CD8-positive, alpha-beta memory T cell (primary cell): ENCODE measurements at places on chromosomes 6 and 20. TPM values are rescaled to one million over a fixed set of nuclear protein-coding genes. Genes with fewer than 3 reads are reported as not detected.
A peak's percentile ranks its signal among the peaks of the same experiment; 100 is the strongest.

- no peaks in the 10 kb centered on the region for H3K27me3 ChIP-seq
- peak overlapping the region; percentile 78 for H3K27ac ChIP-seq
- H3K36me3 ChIP-seq, result peaks cover 11% of the 10 kb centered on the region
- peak overlapping the region; percentile 69 for H3K4me3 ChIP-seq
- no peak for DNase-seq
Measured at GRCh38 chr20:57388953-57389694, 2.1 kb upstream of the RBM38 start.

- no peaks in the 10 kb centered on the region for H3K36me3 ChIP-seq
- no peak overlapping the region for H3K4me3 ChIP-seq
Measured at GRCh38 chr6:156348424-156348823, 428.8 kb upstream of the ARID1B start.

- H3K4me3 ChIP-seq, result no peak overlapping the region
- H3K27ac ChIP-seq, result no peak overlapping the region
- DNase-seq, result no peak
- H3K4me1 ChIP-seq, result no peaks in the 10 kb centered on the region
Measured at GRCh38 chr6:89139509-89140346, 6.1 kb upstream of the PM20D2 start.

PRR18 gene
- 0.07 TPM for total RNA-seq

DNA sequence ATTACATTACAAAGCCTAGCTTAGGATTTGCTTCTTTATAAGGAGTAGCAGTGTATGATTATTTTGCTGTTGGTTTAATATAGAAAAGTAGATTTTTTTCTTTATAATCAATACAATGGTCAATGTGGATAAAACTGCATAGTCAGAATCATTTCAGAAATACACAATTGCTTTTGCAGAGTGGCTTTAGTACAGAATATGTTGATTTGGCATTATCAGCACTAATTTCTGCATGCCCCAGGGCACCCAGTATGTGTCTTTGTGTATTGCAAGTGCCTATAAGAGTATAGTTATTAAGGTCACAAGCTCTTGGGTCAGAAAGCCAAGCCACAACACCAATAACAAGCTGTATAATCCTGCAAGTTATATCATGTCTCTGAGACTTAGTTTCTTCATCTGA lies 258.4 kb downstream of the PLCB1 start:
- DNase-seq, result no peak
- H3K36me3 ChIP-seq, result no peaks in the 10 kb centered on the region
- H3K4me1 ChIP-seq, result no peaks in the 10 kb centered on the region
- H3K27ac ChIP-seq, result no peak overlapping the region

DNA sequence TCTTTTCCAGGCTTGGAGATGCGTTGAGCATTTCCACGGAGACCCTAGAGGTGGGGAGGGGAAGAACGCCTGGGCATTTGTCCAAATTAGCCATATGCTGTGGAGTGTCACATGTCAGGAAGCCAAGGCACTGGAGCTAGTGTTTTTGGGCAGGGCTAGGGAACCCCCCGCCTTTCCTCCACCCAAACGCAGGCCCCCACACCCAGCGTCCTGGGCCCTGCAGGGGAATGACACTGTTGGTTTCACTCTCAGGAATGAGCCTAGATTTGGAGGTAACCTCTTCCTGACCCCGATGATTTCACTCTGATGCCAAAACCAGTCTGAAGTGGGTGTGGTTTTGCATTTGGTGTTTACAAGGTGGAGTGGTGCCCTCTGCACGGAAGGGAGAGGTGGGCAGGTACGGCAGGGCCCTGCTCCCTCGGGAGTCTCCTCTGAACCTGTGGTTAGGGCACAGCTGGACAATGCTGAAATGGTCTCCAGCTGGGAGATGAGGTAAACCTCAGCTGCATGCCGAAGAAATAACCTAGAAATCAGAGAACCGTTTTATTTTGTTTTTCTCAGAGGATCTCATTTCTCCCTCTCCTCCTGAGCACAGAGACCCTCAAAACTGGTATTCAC lies 29.5 kb downstream of the MTHFD1L start:
- no peak for DNase-seq
- H3K27ac ChIP-seq, result no peak overlapping the region
- H3K27me3 ChIP-seq, result no peaks in the 10 kb centered on the region
- no peak overlapping the region for H3K4me3 ChIP-seq

TP53INP2 gene
- total RNA-seq, result 3.6 TPM

- H3K36me3 ChIP-seq, result peaks cover 19% of the 10 kb centered on the region
- H3K4me3 ChIP-seq, result peak overlapping the region; percentile 56
- H3K4me1 ChIP-seq, result peaks cover 91% of the 10 kb centered on the region
- no peaks in the 10 kb centered on the region for H3K27me3 ChIP-seq
- DNase-seq, result peak; percentile 71
Measured at GRCh38 chr6:35311390-35312075, 13.9 kb downstream of the DEF6 start.

SMLR1 gene
- total RNA-seq, result not detected

PRICKLE4 gene
- total RNA-seq, result not detected

- H3K36me3 ChIP-seq, result no peaks in the 10 kb centered on the region
- DNase-seq, result no peak
- no peak overlapping the region for H3K4me3 ChIP-seq
- H3K4me1 ChIP-seq, result peaks cover 28% of the 10 kb centered on the region
- H3K27me3 ChIP-seq, result no peaks in the 10 kb centered on the region
Measured at GRCh38 chr20:4084096-4084495, 68.7 kb upstream of the RNF24 start.

PPP1R3D gene
- 6.7 TPM for total RNA-seq

DNA sequence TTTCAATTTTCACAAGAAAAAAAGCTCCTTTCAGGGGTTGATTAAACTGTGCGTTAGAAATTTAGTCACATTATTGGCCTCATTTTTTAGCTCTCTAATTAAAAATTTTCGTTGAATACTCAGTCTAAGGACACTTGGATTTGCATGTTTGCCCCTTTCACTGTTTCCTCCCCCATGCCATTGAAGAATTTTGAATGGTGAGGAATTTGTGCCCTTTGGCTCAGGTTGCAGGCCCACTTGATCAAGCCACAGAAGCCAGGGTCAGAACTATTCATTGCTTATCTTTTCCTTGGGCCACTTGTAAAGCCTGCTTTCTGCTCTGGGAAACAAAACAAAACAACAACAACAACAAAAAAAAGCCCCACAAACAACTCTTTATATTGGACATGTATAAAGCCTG lies 12.2 kb downstream of the LIN28B start:
- no peak for DNase-seq
- no peaks in the 10 kb centered on the region for H3K27me3 ChIP-seq
- no peaks in the 10 kb centered on the region for H3K4me1 ChIP-seq
- no peaks in the 10 kb centered on the region for H3K36me3 ChIP-seq
